T-helper 2 cell treated with Interferon-gamma antibody and Interleukin-4, amounts not matched to agents 5 μg/mL and 100 μg/mL, for 36 hours (primary cell): ENCODE measurements at places on chromosomes 7 and 10.

DNA sequence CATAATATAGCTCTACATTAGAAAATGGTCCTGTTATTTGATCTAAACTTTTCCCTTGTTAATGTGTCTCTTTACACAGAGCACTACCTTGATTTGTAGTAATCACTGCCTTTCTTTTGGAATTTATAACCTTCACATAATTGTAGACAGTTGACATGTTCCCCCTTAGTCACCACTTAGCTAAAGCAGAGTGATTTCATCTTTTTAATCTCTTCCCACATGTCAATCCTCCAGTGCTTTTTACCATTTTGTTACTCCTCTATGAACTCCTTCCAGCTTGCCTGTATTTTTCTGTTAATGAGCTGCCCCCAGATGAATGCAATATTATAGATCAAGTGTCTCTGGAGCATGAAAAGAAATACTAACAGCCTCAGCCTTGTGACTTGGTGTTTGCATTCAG is 2.6 kb upstream of the PPP1R3A start:
- no peak overlapping the region for H3K4me3 ChIP-seq
- no peaks in the 10 kb centered on the region for H3K4me1 ChIP-seq
- no peaks in the 10 kb centered on the region for H3K27me3 ChIP-seq

GRCh38 chr10:80414142-80414895 is 6.0 kb downstream of the PRXL2A start:
- H3K36me3 ChIP-seq = no peaks in the 10 kb centered on the region
- no peak overlapping the region for H3K27ac ChIP-seq
- H3K4me3 ChIP-seq = no peak overlapping the region

DNA sequence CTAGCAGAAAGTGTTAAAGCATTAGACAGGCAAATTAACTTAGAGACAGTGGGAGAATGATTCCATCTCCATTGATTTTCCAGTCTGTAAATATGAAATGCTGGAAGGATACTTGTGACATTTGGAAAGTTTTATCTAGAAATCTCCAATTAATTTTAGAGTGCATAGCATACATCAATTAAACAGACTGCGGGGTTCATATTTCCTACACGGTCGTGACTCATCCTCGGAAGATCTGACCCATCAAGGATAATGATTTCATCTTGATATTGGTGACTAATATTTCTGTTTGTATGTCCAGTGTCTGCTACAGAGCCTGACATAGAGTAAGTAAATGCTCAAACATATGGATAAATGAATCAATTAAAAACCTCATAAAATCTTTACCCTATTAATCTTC is 474.9 kb downstream of the KCNMA1 start:
- H3K36me3 ChIP-seq = no peaks in the 10 kb centered on the region
- no peak for DNase-seq
- H3K4me3 ChIP-seq = no peak overlapping the region
- no peak overlapping the region for H3K27ac ChIP-seq
- peaks cover 2% of the 10 kb centered on the region for H3K4me1 ChIP-seq

GRCh38 chr10:116073510-116073909 is 199.5 kb downstream of the GFRA1 start:
- H3K27me3 ChIP-seq = no peaks in the 10 kb centered on the region
- H3K27ac ChIP-seq = no peak overlapping the region
- H3K36me3 ChIP-seq = no peaks in the 10 kb centered on the region
- no peak for DNase-seq

DNA sequence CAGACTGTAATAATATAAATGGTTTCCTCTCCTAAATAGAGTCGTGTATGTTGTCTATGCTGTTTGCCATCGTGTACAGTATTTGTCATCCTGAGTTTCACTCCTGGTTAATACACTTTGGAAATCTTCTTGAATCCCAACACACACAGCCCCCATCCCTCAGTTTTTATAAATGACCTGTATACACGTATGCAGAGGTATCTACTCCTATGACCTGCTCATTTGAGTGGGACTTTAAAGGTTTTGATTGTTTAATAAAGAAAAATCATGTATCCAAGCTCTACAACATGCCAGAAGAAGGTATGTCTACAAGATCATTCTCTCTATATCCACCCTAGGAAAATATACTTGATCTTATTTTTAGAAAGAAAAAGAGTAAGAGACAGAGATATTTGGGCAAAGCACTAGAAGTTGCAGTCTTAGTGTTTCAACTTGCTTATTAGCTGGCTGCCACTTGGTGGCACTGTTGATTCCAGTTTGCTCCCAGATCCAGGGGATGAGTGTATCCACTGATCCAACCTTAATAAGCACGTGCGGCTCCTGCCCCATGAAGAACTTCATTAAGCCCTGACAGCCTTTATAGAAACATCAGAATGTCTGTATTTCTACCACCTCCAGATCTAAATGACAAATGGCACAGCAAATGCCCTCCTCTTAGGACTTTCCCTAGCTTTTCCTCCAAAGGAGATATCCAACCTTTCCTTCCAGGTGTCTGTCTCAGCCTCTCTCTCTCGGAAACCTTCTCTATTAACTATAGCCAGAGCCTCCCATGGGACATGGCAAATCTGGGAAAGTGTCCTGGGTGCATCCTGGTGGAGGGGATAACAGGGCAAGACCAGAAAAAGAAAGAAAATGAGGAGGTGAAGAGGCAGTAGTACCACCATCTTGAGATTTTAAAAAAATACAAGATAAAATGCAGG is 181.6 kb upstream of the NEBL start:
- H3K4me1 ChIP-seq = no peaks in the 10 kb centered on the region
- no peak for DNase-seq
- no peak overlapping the region for H3K4me3 ChIP-seq
- no peaks in the 10 kb centered on the region for H3K27me3 ChIP-seq

DNA sequence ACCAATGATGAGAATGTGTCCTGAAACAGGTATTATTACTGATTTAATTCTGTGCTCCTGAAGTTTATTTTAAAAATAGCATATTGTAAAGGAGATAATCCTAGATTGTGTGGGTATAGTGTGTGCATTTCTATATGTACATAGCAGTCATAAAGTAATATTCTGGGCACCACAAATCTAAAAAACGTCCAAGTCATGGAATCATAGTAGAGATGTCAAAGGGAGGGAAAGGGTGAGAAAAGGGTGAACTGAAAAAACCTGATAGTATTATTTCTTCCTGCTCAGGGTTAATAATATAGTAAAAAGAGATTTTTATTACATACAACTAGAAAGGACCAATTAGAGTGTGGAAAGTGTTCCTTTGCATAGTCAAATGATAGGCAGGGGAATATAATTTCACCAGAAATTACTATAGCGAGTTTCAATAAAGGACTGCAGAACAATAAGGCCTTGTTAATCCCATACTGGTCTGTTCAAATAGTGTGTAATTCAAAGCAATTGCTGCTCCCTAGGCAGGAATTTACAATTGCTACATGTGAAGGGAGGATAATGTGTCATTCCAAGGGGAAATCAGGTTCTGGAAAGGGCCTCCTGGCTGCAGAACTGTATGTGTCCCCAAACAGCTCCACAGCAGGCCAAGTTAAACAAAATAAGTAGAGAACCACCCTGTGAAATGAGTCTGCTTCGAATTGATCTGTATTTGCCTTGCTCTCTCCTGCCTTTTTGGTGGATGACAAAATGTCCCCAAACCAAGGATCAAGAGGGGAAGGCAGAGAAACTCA is 42.5 kb upstream of the KMT2E start:
- peaks cover 8% of the 10 kb centered on the region for H3K36me3 ChIP-seq
- H3K27me3 ChIP-seq = no peaks in the 10 kb centered on the region
- H3K4me1 ChIP-seq = peaks cover 5% of the 10 kb centered on the region

DNA sequence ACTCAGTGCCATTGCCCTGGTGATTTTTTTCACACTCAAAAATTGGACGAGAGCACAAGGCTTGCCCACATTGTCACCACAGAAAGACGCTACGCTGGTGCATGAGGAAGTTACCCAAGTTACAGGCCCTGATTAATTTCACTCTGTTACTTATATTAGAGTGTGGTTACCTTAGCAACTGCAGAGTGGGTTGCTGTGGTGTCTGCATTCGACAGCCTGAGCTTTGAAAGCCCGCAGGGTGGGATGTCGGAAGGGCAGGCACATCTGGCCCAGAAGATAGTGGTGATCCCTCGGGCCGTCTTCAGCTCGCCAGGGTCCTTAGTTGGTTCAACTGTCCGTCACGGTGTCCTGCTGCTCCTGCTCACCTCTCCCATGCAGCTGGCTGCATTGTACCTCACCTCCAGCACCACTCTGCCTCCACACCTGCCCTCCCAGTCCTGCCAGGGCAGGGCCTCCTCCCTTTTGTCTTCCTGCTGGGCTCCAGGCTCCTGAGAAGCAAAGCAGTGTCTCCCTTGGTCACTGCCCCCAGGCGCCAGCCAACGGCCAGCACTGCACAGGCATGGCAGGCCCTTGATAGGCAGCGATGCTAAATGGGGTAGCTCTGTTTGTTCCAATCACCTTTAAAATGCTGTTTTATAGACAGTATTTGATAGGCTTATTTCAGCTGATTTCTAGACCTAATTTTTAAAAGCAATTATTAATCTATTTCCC is 167.2 kb downstream of the EBF3 start:
- H3K27me3 ChIP-seq = no peaks in the 10 kb centered on the region
- H3K36me3 ChIP-seq = no peaks in the 10 kb centered on the region
- no peak overlapping the region for H3K27ac ChIP-seq

DNA sequence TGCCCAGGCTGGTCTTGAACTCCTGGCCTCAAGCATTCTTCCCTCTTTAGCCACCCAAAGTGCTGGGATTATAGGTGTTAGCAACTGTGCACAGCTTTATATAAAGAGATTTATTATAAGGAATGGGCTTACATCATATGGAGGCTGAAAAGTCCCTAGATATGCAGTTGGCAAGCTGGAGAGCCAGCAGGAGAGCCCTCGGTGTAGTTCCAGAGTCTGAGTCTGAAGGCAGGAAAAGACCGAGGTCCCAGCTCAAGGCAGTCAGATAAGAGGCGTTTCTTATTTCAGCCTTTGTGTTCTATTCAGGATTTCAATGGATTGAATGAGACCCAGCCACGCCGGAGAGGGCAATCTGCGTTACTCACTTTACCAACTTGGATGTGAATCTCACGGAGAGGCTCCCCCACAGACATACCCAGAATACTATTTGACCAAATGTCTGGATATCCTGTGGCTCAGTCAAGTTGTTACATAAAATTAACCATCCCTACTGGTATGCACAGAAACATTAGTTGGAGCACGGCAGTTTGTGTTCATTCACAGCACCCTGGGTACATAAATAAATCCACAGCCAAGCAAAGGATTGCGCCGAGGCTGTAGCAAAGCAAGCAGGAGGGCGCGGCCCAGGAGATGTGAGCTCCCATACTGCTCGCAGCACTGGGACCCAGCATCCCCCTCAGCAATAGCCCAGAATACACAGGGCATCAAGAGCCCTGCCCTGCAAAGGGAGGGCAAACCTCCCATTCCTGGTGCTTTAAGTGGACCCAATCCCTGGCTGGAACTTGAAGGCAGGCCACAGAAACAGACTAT is 158.4 kb upstream of the ZNF32 start:
- peak overlapping the region; percentile 55 for H3K27ac ChIP-seq
- peak overlapping the region; percentile 67 for H3K4me3 ChIP-seq
- H3K36me3 ChIP-seq = no peaks in the 10 kb centered on the region
- peaks cover 15% of the 10 kb centered on the region for H3K27me3 ChIP-seq
- H3K4me1 ChIP-seq = peaks cover 56% of the 10 kb centered on the region

DNA sequence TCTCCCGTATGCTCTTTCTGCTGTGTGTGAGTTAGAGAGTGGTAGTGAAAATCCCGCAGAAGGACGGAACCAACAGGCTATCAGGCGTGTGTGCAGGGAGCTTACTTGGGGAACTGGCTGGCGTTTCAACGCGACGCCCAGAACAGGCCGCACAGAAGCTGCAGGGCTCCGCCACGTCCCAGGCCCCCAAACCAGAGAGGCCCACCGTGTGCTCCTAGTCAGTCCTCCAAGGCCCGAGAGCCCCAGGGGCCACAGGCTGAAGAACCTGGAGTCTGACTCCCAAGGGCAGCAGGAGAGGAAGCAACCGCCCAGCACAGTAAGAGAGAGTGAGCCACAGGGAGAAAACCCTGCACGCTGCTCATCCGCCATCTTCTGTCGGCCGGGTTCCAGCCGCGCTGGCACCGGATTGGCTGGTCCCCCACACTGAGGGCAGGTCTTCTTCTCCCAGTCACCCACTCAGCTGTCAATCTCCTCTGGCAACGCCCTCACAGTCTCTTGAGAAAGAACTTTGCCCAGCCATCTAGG is 730.6 kb upstream of the VSTM2A start:
- H3K36me3 ChIP-seq = no peaks in the 10 kb centered on the region
- H3K4me1 ChIP-seq = no peaks in the 10 kb centered on the region
- no peak overlapping the region for H3K4me3 ChIP-seq
- no peak for DNase-seq

GRCh38 chr7:27808626-27809025 is 68.7 kb downstream of the TAX1BP1 start:
- peaks cover 9% of the 10 kb centered on the region for H3K36me3 ChIP-seq
- H3K27me3 ChIP-seq = no peaks in the 10 kb centered on the region
- no peak for DNase-seq

DNA sequence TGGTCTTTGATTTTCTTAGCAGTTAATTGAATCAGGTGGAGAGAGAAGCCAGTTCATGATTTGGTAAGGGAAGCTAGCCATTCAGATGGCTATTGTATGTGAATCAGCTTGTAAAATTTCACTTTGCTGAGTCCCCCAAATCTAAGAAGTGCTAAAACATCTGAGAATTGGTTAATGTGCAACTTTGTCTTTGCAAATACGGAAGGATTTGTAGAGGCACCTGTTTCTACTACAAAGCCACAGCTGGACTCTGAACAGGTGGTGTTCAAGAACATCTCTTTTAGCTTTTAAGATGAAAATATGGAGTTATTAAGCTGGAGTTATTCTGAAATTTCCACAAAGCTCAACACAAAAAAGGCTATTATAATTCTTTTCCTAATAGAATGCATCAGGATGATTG is 132.6 kb downstream of the VPS50 start:
- H3K27me3 ChIP-seq = peaks cover 4% of the 10 kb centered on the region
- no peaks in the 10 kb centered on the region for H3K4me1 ChIP-seq
- no peaks in the 10 kb centered on the region for H3K36me3 ChIP-seq
- no peak overlapping the region for H3K27ac ChIP-seq
- no peak for DNase-seq

- peaks cover 6% of the 10 kb centered on the region for H3K27me3 ChIP-seq
- H3K27ac ChIP-seq = no peak overlapping the region
- no peak overlapping the region for H3K4me3 ChIP-seq
- peaks cover 14% of the 10 kb centered on the region for H3K4me1 ChIP-seq
- DNase-seq = no peak
Measured at GRCh38 chr7:48180981-48181380, 9.7 kb downstream of the ABCA13 start.

GRCh38 chr7:29285444-29285793 is 90.8 kb downstream of the CHN2 start:
- peak overlapping the region; percentile 45 for H3K4me3 ChIP-seq
- H3K4me1 ChIP-seq = peaks cover 45% of the 10 kb centered on the region
- peaks cover 51% of the 10 kb centered on the region for H3K27me3 ChIP-seq
- peak overlapping the region; percentile 19 for H3K27ac ChIP-seq
- DNase-seq = peak; percentile 74
- H3K36me3 ChIP-seq = no peaks in the 10 kb centered on the region

GRCh38 chr7:131235489-131236317 is 92.0 kb upstream of the MKLN1 start:
- H3K4me1 ChIP-seq = peaks cover 50% of the 10 kb centered on the region
- peak overlapping the region; percentile 92 for H3K27ac ChIP-seq
- H3K4me3 ChIP-seq = peak overlapping the region; percentile 61
- no peaks in the 10 kb centered on the region for H3K27me3 ChIP-seq
- DNase-seq = peak; percentile 84

- DNase-seq = no peak
- no peaks in the 10 kb centered on the region for H3K4me1 ChIP-seq
- H3K27me3 ChIP-seq = no peaks in the 10 kb centered on the region
- no peak overlapping the region for H3K27ac ChIP-seq
- H3K4me3 ChIP-seq = no peak overlapping the region
- H3K36me3 ChIP-seq = no peaks in the 10 kb centered on the region
Measured at GRCh38 chr7:70153933-70154332, 555.7 kb downstream of the AUTS2 start.
